NCI-H524 (cell line): ENCODE measurements at places on chromosomes 3 and 15.
A peak's percentile ranks its signal among the peaks of the same experiment; 100 is the strongest.

- DNase-seq, result no peak
Measured at GRCh38 chr3:63845215-63845614, 18.4 kb downstream of the THOC7 start.

DNA sequence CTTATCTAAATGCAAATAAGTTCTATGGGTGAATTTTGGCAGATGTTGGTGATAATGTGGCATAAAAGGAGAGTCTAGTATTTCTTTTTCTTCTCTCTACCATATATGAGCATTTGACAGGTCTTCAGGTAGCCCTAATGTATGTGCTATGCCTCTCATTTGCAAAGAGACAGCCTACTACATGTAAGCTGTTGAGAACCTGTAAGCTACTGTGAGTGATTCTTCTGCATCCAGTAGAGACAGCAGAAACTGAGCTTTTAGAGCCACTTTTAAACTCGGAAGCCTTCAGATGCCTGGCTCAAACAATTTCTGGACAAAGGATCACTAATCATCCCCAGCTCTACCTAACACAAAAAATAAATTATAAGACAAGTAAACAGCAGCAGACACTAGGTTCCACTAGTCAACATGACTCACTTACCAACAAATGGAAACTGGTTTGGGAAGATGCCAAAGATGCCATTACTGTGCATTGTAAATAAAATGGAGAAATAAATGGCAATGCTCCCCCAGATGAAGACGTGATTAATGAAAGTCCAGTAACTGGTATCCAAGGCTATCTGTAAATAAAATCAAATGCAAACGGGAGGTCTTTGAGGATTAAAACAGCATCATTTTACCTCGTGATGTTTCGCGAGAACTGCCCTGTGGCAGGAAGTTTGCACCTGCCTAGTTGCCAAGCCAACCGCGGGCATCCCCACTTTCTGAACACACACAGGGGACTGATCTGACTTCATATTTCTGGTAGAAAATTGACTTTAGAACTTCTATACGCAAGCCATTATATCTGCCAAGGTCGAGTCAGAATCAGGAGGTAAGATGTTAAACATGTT lies 245.3 kb downstream of the DTWD1 start:
- DNase-seq, result no peak

- DNase-seq, result no peak
Measured at GRCh38 chr3:167798443-167798842, 62.9 kb downstream of the SERPINI1 start.

DNA sequence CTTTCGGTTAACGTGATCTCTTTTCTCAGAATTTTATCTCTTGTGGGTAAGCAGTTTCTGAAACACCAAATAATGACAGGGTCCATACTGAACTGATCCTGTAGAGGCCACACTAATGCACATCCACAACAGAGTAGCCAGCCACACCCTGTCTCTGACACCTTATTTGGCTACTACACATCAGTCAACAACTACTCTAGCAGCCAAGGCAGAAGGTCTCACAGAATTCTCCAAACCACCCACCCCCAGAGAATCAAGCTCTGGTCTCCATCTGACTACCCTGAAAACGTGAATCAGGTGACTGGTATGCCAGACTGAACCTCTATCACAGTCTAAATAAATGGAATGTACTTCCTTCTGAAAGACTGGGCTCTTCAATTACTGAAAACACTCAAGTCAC lies 38.0 kb downstream of the EDC3 start:
- DNase-seq, result no peak

- peak; percentile 78 for DNase-seq
Measured at GRCh38 chr3:97736928-97737327, 27.6 kb upstream of the ARL6 start.

DNA sequence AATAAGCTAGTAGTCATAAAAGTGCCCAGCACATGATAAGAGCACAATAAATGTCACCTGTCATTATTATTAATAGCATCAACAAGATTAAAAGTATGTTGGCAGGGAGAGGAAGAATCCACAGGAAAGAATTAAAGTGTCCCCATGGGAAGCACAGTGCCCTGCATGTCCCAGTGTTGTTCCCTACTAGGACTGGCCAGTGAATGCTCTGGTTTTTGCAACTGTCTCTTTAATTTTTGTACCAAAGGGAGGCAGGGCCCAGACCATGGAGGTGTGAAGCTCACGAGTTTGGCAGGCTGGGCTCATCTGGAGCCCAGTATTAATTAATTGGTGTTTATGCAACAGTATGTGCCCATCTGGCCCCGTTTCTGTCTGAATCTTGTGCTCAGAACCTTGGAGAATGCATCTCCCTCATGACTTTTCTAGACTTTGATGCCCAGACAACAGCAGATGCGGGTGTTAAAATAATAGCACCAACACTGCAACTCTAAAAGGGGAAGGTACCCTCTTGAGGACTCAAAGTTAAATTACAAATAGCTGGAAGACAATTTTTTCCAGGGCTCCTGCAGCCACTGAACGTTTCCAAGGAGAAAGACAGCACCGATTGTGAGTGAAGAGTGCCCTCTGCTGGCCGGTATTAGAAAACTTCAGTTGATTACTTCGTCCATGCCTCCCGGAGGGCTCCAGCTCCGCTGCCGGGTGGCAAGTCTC lies 71.9 kb upstream of the SPATA12 start:
- DNase-seq, result peak; percentile 99

DNA sequence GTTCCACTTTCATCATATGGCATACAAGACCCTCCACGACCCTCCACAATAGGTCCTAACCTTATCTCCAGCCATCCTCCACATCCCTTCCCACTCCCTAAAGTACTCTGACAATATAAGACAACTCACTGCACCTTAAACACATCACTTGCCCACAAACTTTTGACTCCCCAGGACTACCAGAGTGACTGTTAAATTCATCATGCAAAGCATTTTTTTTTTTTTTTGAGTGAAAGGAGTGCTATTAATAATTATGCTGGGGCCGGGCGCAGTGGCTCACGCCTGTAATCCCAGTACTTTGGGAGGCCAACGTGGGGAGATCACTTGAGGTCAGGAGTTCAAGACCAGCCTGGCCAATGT lies 55.8 kb downstream of the OSBPL10 start:
- no peak for DNase-seq

DNA sequence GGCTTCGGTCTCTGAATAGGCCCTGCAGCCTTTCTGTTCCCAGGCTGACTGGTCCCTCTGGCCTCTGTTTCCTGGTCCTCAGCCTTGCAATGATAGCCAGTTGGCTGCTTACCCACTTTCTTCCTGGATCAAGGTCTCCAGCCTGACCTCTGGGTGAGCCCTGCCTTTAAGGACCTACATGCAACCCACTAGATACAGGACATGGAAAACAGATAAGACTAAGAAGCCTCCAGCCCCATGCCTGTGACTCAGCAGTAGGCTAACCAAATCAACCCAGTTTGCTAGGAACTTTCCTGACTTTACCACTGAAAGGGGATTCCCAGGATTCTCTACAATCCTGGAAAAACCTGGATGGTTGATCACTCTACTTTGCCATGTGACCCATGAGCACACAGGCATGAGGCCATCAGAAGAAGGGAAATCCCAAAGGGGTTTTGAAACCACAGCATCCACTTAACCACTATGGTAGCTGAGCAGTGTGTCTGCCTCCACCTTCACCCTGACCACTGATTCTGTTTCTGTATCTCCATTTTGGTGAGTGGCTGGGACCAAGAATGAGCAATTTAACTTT lies 188.1 kb downstream of the CHST2 start:
- DNase-seq, result no peak

DNA sequence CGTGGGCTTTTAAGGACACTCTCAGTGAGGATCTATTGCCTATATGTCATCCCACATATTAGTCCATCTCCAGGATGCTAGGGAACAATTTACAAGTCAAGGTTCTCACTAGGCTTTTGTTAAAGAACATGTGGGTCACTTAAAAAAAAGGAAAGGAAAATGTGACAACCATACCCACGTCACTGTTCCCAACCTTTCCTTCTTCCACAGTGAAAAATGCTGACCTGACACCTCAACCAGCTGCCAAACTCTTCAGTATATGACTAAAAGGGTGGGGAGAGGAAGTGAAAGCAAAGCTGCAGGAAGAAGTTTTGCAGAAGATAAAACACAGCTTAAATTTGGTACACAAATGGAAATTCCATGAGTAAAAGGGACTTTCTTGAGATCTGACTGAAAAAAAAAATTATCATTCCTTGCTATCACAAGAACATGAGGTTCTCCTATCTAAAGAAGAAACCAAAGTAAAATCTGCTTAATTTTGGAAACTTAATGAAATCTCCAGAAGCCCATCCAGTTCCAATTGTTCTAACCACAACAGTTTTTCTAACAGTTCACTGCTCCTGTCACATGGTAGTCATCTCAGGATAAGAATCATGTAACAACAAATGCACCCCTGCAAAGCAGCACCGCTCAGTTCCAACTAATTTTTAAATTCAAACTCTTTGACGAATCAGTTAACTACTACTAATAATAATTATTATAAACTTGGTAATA lies 117.0 kb upstream of the TSPAN3 start:
- no peak for DNase-seq

- no peak for DNase-seq
Measured at GRCh38 chr3:108728934-108729333, 28.3 kb downstream of the RETNLB start.

- no peak for DNase-seq
Measured at GRCh38 chr15:52523192-52523591, 5.5 kb downstream of the MYO5A start.
